Common myeloid progenitor, CD34-positive (primary cell): ENCODE measurements at places on chromosomes 5 and 9.

DNA sequence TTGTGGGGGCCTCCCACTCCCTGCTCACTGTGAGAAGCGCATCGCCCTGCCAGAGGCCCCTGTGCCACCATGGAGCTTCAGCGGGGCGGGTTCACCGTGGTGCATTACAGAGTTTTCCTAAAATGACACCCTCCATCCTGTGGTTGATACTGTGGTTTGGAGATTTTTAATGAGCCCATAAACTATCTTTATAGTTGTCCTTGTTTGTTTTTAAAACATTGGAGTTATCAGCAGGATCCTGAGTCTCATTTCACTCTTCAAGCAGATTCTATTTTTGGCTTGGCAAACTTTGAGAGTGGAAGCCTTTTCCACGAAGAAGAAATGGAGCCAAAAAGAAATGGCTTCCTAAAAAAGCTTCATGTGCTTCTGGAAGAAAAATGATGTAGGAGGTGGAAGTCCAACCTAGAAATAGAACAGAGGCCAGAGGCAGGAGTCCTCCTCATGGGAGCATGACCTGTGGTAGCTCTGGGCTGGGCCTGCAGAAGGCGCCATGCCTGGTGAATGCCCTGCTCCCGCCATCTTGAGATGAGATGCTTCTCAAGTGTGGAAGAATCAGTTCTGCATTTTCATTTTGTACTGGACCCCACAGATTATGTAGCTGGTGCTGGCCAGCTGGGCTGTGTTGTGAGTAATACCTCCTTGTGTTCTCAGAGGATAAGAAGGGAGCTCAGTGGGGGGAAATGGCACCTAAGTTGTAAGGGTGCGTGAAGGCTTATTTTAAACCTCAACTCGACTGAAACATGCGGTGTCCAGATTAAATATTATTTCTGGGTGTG lies 79.0 kb upstream of the RAI14 start:
- no peak for DNase-seq

DNA sequence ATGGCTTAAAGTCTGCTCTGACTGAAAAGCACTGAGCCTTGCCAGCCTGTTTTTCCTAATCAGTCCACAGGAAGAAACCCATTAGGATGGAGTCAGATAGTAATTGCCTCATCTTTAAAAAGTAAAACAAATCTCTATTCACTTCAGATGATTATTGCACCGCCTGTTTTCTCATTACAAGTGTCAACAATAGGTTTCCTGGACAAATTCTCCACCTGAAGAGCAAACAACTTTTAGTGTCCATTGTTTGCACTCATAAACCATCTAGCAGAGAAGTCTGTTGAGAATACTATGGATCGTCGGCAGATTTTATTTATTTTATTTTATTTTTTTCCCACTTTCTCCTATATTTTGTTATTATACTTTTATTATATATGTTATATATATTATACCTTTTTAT lies 20.3 kb downstream of the C5orf63 start:
- DNase-seq: no peak

DNA sequence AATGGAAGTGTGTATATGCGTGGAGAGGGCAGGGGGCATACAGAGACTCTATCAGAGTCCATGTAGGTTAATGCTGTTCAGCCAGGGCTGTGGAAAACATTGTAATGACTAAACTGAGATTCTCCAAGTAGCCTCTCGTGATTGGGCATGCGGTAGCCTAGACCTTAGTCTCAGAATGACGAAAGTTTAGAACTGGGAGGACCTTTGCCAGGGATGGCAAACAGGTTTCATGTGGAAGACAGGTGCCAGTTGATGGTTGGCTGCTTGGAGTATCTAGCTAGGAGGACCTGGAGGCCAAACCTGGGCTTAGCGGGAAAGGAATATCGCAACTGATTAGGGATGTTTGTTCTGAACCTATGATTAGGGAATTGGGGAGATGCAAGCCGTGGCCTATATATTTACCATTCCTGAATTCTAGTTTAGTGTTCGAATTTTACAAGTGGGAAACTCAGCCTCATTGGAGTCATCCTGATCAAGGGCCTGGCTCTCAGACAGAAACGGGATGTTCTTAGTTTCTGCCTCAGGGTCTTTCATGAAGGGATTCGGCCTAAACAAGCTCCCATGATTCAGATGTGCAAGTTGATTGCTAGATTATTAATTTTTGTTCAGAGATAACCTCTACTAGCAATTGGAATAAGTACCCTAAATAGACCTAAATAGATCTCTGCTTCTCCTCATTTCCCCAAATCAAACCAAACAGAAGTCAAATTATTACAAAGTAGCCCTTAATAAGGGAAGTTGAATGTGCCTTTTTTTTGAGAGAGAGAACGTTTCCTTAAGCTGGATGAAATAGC lies 26.8 kb upstream of the TJP2 start:
- no peak for DNase-seq

GRCh38 chr9:20369391-20369790 lies 252.9 kb downstream of the MLLT3 start:
- peak; percentile 32 for DNase-seq

GRCh38 chr9:86072394-86072877 lies 26.9 kb downstream of the GOLM1 start:
- DNase-seq: no peak

- no peak for DNase-seq
These were observed 1909.5 kb upstream of the CDH9 start for GRCh38 chr5:28947865-28948264.
